MCF 10A (cell line): ENCODE measurements at places on chromosomes 4 and X. TPM values are rescaled to one million over a fixed set of nuclear protein-coding genes. Genes with fewer than 3 reads are reported as not detected.

DNA sequence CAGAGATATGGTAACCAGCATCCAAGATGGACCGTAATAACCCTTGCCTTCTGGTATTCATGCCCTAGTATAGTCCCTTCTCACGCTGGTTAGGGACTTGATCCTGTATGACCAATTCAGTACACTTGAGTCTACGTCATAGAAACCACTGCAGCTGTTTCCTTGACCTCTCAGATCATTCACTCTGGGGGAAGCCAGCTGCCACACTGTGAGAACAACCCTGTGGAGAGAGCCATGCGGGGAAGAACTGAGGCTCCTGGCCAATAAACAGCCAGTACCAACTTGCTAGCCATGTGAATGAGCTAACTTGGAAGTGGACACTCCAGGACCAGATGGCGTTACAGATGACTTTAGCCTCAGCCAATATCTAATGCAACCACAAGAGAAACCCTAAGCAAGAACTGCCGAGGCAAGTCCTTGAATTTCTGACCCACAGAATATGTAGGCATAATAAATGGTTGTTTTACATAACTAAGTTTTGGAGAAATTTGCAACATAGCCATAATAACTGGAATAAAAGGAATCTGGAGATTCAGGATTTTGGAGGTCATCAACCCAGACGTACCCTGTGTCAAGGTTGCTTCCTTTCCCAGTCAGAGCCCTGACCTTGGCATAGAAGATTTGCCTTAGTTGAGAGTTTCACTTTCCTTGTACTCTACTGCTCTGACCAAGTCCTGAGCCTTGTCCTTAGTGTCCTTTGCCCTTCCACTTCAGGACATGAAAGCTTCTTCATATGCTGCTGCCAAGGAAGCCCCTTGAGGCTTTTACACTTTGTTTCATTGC, 87.3 kb upstream of the ZNF81 start:
- no peak for DNase-seq
- no peak overlapping the region for H3K4me3 ChIP-seq
- H3K36me3 ChIP-seq = peaks cover 9% of the 10 kb centered on the region

DNA sequence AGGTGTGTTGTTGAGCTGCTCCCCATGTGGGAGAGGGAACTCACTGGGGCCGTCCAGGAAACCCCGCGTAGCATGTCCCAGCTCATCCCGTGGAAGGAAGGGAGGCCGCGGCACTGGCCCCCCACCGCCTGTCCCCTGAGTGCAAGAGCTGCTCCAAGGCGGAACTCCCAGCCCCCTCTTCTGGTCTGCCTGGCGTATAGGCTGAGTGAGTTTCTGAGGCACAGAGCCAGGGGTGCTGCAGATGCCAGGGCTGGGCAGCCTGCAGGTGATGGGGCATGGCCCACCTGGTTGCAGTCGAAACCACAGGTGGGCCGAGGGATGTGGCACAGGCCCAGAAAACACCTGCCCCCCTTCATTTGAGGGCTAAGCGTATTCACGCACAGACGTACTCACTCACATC, 49.6 kb downstream of the ABLIM2 start:
- no peak overlapping the region for H3K4me3 ChIP-seq
- H3K36me3 ChIP-seq = no peaks in the 10 kb centered on the region
- peaks cover 12% of the 10 kb centered on the region for H3K27me3 ChIP-seq
- no peak for DNase-seq

DNA sequence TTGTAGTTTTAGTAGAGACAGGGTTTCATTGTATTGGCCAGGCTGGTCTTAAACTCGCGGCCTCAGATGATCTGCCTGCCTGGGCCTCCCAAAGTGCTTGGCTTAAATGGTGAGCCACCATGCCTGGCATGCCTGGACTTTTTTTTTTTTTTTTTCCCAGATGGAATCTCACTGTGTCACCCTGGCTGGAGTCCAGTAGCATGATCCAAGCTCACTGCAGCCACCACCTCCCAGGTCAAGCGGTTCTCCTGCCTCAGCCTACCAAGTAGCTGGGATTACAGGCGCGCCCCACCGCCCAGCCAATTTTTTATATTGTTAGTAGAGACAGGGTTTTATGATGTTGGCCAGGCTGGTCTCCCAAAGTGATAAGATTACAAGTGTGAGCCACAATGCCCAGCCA, 8.4 kb downstream of the UBE2K start:
- DNase-seq = peak; percentile 80
- H3K27ac ChIP-seq = peak overlapping the region; percentile 63
- H3K36me3 ChIP-seq = peaks cover 34% of the 10 kb centered on the region

Gene C4orf51
- not detected in 2 replicates for total RNA-seq

DNA sequence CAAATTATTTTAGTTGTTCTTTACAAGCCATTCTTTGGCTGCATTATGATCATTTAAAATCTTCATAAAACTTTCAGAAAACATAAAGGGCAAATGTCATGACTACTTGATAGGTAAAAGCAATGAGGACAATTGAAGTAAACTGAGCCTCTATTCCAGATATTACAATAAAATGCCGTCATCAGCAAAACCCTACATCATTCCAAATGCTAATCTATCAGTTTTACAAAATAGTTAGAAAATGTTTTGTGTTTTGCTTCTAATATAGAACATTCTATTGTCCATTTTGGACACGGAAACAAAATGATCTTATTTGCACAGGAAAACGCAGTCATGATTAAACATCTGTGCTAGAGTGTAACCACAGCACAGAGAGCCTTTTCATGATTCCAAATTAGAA, 1330.6 kb upstream of the ADGRL3 start:
- no peak overlapping the region for H3K4me3 ChIP-seq
- no peaks in the 10 kb centered on the region for H3K27me3 ChIP-seq
- H3K4me1 ChIP-seq = no peaks in the 10 kb centered on the region
- no peak overlapping the region for H3K27ac ChIP-seq
